ENCODE measurements at places on chromosomes 1 and 21.
A peak's percentile ranks its signal among the peaks of the same experiment; 100 is the strongest.

DNA sequence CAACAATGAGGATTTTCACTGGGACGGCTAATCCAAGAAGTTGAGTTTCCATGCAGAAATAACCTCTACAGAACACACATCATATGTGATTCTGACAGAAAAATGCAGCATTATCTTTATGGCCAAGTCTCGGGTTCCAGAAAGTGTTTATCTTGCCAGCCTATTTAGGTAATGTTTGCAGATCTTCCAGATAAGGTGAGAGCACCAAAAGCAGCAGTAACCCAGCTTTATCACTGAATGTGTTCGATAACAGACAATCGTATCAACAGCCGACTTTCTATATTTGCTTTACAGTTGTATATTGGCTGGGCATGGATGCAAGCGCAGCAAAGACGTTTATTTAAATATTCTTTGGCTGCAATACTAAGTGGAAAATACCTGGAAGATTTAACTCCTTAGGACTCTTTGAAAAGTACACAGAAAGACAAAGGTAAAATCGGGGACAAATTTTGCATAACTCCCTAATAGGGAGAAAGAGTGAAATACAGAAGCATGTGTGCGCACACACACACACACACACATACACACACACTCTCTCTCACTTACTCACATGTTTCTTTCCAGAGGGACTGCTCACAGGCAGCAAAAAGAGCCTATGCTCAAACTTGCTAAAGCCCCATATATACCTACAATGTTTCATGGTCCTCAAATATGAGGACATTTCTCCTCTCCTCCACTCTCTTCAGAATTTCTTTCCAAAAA, 3.0 kb upstream of the CTSK start:
- DNase-seq: no peak

DNA sequence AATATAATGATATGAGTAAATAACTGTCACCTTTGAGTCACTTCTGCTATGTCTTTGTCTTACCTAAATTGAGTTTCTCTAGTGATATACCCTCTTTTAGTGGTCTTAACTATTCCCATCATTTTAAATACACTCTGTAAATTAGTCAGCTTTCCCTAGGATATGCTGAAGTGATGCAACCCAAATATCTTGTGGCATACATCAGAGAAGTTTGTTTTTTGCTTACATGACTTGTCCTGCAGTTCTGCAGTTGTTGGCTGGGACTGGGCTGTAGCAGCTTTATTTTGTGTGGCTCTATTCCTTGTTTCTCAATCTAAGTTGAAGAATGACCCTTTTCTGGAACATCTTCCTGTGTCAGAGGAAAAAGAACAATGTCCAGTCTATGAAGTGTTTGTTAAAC, 76.4 kb downstream of the TTC3 start:
- DNase-seq: no peak

GRCh38 chr21:38970765-38971164, 165.0 kb downstream of the ETS2 start:
- DNase-seq: no peak

GRCh38 chr21:32604464-32604863, 7.7 kb downstream of the CFAP298 start:
- no peak for DNase-seq

DNA sequence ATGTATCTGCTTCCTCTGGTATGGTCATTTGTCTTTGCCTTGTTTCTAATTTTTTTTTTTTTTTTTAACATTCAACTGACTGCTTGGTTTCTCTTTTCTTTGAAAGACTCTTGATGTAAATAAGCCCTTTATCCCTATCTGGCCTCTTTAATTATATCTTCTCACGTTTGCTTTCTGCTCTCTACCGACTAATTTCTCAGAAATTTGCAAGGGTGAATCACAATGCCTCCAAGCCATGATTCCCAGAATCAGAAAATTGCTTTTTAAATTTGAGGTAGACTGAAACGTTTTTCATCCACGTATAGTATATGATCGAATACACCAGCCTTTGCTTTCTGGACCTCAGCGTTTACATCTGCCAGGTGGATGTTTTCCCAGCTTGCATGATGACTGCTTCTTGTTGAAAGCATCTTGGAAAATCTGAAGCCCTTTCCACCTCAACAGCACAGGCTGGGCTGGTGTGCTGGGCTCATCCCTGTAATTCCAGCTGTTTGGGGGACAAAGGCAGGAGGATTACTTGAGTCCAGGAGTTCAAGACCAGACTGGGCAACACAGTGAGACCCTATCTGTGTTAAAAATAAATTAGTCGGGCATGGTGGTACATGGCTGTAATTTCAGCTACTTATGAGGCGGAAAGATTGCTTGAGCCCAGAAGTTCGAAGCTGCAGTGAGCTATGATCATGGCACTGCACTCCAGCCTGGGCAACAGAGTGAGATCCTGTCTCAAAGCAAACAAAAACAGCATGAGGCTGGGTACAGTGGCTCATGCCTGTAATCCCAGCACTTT, 35.0 kb upstream of the GPR137B start:
- DNase-seq: no peak

GRCh38 chr1:62247391-62248168, 52.9 kb downstream of the L1TD1 start:
- DNase-seq: no peak

DNA sequence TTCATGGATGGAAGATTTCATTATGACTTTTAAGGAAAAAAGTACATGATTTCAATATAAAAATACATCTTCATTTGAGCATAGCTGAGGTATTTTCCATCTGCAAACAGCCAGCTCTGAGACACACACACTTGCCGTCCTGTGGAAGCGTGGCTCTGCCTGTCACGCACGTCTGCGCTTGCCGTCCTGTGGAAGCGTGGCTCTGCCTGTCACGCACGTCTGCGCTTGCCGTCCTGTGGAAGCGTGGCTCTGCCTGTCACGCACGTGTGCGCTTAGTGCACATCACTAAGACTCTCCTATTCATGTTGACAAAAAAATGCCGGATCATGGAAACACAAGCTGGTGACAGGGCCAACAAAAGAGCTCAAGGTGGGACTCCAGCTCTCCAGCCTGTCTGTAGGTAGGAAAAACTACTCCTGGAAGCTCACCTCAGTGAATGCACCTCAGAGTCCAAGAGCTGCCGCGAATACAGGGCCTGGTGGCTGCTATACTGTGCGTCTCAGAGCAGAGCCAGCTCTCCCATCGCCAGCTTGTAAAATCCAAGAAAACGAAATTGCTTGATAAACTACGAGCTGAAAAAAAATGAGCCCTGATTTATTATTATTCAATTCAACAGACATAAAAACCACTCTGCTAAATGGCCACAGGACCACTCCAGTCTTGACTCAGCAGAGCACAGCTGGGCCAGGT, 69.3 kb downstream of the SLC37A1 start:
- DNase-seq: no peak

- no peak for DNase-seq
Measured at GRCh38 chr1:9416506-9416905, 122.8 kb upstream of the SLC25A33 start.

- no peak for DNase-seq
Measured at GRCh38 chr1:55095095-55095494, 55.7 kb downstream of the PCSK9 start.

- DNase-seq: no peak
Measured at GRCh38 chr1:221576268-221576667, 165.6 kb downstream of the DUSP10 start.

- DNase-seq: no peak
Measured at GRCh38 chr1:1517973-1518620, 6.1 kb downstream of the ATAD3A start.

DNA sequence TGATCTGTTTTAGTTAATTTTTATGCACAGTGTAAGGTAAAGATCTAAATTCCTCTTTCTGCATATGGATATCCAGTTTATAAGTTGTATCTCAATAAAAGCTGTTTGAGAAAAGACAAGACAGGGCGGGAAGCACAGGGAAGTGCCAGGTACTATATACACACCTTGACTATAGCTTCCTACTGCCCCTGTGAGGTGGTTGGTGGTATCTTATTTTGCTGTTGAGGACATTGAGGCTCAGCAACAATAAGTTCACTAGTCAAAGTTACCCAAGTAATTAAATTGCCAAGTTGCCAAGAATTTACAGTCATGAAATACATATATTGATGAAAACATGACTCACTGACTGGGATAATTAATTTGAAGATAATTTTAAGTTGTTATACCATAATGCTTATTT, 109.1 kb downstream of the CD247 start:
- DNase-seq: no peak

- DNase-seq: no peak
Measured at GRCh38 chr21:31489726-31490125, 145.7 kb upstream of the TIAM1 start.

DNA sequence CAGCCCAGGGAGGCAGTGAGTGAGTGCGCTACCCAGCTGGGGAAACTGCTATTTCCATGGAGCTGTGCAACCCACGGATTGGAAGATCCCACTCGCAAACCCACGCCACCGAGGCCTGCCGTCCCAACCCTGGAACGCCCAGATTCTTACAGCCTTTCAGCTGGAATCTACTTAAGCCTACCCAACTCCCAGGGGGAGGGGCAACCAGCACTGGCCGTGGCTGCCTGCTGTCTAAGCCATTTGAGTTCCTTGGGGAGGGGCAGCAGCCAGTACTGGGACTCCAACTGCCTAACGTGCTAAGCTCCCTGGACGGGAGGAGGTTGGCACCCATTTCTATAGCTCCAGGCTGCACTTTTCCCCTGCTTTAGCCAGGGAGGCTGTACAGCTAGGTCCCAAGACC, 27.1 kb upstream of the ZNF669 start:
- no peak for DNase-seq

- no peak for DNase-seq
Measured at GRCh38 chr1:206685769-206686477, 1.2 kb downstream of the MAPKAPK2 start.

DNA sequence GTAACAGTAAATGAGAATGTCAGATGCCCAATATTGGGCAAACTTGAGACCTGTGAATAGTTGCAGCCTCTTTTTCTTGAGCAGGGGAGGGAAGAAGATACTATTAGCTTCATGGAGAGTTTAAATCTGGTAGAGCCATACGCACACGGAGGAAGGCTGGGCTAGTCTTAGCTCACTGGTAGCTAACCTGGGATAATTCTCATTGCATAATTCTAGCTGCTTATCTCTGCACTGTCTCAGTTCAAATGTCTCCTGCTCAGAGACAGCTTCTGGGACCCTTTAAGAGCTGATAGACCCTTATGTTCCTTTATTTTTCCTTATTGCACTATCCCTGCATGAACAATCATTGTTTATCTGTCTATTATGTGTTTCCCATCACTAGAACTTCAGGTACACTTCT, 8.4 kb downstream of the C1orf87 start:
- DNase-seq: no peak

DNA sequence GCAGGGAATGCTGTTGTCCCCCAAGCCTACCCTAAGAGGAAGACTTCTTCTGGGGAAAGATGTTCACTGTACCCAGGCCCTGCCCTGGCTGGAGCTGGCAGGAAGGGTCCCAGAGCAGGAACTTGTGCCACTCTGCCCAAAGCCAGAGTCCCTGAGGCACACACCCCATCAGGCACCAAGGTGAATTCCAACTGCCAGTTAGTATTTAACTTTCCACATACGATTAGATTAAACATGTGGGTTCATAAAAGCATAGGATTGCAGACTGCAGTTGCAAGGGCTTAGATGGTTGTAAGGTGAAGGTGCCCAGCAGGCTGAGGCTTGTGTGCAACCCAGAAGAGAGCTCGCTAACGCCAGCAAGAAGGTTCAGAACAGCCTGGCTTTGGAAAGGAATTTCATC, at the start of gene KCNE2:
KCNE2 (plus strand) TSS at position 274 of the 400 bp plus-strand sequence. CDS start 6,473 bp downstream, outside the sequence.
- DNase-seq: no peak

DNA sequence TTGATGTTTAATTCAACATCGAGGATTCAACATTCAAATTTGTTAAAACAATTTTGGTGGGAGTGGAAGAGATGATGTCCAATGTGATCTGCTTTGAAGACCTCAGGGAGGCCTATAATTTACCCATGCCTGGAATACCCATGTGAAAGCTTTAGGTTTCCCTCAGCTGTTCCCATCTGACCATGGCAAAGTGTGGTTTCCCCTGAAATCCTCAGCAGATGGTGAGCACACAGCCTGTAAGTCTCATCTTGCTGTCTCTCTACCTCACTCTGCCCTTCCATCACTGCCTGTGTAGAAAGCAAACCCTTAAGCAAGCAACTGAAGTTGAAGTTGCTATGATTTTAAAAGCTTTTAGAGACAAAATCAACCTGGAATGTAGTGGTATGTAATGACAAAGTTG, 80.1 kb upstream of the ATF3 start:
- no peak for DNase-seq

DNA sequence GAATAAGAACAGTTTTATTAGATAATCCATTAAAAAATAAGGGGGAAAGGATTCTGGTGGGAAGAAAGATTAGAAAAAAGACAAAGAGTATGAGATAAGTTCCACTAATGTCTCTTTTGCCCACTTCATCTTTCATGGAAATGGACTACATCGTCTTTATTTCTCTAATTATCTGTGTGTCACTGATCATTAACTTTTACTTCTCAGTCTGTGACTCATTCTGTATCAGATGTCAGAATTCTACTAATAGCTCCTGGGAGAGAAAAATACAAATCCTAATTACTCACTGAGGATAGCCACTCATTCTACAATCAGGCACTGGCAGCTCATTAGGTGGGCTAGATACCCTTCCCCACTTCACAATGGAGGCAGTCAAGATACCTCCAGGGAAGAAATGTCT, 41.7 kb downstream of the ILDR2 start:
- DNase-seq: no peak

- DNase-seq: no peak
Measured at GRCh38 chr1:238778113-238778512, 608.3 kb upstream of the CHRM3 start.

DNA sequence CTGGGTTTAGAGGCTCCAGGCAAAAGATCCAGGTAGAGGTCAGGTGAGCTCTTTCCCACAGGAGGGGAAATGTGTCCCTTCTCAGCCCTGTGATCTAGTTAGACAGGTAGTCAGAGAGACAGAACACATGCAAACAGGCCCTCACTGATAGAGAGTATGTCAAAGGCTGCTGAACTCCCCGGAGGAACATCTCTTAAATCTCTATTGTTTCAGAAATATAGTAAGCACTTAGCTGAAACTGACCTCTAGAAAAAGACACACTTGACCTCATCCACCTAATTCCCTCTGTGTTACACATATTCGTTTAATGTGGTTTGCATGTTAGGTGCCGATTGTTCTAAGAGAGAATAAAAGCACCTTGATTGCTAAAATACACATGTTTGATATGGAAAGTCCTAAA, 23.3 kb downstream of the SUSD4 start:
- no peak for DNase-seq

DNA sequence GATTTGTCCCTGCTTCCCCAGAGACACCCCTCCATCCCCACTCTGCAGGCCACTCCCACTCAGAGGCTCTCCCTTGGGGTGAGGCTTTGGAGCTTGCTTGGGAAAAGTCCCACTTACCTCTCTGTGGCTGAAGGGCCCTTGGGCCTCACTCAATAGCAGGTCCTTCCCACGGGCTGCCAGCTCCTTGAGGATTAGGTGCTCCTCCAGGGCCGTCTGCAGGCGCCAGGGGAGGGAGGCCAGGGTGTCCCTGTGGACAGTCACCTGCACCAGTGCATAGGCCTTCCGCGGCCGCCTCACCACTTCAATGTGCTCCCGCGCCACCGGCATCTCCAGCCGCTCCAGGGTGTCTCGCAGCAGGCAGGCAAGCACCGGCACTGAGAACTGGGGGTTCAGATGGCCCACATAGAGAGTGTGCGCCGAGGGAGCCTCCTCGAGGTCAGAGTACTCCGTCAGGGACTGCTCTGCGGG, 1.4 kb downstream of the SLFNL1 start:
- DNase-seq: no peak

GRCh38 chr1:20521960-20522861, 14.3 kb upstream of the MUL1 start:
- DNase-seq: peak; percentile 34
